NCI-H2081 treated with DMSO at 0.1 percent for 48 hours (cell line): ENCODE measurements at places on chromosomes 5 and 9.

DNA sequence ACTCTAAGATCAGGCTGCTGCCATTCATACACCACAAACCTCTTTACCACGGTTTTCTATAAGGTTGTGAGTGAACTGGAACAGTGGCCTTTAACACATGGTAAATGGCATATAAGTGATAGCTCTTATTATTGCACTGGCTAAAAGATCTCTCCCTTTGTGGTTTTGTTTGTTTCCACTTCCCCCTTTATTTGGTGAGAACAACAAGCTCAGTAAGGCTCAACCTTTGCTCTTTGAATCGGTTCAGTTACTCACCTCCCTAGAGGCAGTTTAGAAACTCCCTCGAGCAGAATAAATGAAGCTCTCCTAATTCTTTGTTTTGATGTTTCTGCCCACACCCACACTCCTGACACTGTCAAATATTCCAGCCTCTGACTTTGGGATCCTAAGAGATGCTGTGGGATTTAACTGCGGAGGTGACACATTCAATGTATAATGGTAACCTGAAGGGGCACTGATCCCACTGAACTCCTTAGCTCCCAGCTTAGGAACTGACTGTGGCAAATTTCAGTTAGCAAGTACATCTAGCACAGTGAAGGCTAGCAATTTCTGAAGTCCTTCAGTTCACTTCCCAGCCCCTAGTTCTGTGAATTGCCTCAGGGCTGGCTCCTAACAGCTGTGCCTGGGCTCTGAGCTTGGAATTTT is 22.5 kb upstream of the RAD23B start:
- DNase-seq, result no peak

DNA sequence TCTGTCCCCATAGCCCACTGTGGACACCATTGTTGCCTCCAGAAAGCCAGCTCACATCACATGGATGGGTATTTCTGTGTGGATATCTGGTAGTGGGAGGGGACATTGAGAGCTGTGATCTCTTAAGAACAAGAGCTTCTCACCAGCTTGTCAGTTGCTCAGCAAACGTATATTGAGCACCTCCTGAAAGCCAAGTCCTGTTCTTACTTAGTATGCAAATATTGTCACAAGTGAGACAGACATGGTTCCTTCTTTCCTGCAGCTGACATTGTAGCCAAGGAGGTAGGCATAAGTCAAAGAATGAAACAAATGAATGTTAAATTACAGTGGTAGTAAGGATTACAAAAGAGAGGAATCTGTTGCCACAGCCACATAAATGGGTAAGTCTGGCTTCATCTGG is 3.8 kb downstream of the TCOF1 start:
- no peak for DNase-seq

DNA sequence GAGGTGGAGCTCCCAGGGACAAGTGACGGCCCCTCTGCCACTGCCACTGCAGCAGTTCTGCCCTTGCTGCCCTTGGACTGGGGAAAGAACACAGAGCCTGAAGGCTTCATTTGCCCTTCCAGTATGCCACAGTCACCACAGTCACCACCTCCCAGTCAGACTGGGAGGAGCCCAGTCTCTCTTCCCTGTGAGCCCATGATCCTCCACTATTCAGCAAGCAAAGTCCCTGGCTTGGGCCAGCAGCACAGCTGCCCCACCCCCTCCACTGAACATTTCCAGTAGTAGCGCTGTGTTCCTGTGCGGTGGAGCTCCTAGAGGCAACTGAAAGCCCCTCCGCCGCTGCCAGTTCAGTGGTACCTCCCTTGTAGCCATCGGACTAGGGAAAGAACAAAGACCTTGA is 329.4 kb downstream of the MAN2A1 start:
- no peak for DNase-seq

DNA sequence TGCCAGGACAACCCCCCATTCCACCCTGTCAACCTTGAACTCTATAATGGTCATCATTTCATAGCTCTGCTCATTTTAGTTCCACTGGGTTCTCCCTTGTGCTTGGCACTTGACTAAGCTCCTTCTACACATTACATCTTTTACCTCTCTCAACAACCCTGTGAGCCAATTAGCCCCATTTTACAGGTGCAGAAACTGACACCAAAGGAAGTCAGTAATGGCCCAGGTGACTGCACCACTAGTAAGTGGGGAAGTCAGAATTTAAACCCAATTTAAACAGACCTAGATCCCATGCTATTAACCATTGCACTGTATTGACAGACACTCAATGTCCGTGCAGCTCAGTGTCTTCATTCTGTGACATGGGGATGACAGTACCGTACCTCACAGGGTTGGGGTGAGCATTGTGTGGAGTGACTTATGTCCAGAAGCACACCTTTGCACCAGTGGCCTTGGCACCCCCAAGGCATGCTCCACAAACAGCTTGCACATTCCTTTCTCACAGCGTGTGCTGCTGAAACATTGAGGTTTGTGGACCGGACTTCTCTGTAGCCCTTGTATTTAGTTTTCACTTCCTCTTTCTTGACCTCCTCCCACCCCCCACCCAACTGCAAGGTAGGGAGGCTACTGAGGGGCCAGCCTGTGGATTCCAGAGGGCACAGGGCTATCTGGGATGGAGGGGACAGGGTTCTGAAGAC is 23.1 kb downstream of the IRF1 start:
- DNase-seq, result no peak

DNA sequence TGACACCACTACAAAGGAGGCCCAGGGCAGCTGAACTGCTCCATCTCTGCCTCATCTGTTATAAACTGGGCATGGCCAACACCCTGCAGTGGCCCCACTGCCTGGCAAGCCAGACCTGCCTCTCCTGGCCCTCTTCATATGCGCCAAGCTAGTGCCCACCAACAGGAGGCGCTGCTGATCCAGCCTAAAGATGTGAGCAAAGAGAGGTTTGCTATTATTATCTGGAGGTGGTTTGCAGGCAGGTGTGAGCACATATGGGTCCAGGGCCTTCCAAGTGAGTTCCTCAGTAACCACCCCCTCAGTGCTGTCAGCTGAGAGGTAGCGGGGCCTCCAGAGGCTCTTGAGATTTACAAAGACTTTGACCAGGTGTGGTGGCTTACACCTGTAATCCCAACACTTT is 232.2 kb downstream of the SYK start:
- DNase-seq, result no peak

DNA sequence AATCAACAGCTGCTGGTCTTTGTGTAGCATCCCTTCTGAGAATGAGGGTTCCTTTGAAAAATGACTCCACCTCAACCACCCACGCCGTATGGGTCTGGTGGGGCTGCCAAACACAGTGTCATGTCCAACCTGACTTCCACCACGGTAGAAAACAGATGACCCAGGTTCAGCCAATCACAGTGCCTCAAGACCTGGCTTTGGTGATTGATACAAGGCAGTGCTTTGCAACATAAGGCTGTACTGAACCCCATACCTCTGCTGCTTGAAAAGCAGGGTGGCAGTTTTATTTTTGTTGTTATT is 11.5 kb upstream of the TGFBR1 start:
- DNase-seq, result no peak

DNA sequence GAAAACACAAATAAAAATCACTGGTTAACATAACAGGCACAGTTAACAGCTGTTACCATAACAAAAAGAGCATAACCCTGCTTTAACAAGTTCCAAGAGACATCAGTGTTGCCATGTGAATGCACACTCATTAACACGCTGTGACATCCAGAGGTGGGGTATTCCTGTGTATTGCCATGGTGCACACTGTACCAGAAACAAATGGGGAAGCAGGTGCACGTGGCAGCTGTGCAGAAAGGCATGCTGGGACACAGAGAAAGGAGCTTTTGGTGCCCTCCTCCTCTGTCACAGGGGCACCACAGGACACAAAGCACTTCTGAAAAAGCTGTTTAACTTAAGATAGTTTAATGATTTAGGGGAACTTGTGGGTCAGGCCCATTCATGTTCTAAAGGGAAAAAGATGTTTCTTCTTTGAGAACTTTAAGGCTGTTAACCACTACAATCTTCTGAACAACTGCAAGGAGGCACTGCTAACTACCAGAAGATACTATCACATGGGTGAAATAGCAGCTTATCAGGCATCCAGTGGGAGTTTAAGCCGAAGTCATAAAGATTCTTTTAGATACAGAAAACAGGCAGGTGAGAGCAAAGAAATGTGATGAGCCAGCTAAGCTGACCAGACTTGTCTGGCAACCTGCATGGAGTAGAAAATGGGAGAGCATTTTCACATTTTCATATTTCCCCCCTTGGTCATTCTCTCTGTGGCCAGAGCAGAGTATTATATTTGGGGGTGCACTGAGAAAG is 56.4 kb upstream of the GOLPH3 start:
- no peak for DNase-seq

- DNase-seq, result no peak
These were observed 283.5 kb downstream of the PBX3 start for GRCh38 chr9:126030716-126031115.

GRCh38 chr9:135388530-135388929 is 91.1 kb upstream of the PPP1R26 start:
- DNase-seq, result no peak

GRCh38 chr9:108953983-108954574 is 19.9 kb downstream of the ABITRAM start:
- DNase-seq, result peak; percentile 28

DNA sequence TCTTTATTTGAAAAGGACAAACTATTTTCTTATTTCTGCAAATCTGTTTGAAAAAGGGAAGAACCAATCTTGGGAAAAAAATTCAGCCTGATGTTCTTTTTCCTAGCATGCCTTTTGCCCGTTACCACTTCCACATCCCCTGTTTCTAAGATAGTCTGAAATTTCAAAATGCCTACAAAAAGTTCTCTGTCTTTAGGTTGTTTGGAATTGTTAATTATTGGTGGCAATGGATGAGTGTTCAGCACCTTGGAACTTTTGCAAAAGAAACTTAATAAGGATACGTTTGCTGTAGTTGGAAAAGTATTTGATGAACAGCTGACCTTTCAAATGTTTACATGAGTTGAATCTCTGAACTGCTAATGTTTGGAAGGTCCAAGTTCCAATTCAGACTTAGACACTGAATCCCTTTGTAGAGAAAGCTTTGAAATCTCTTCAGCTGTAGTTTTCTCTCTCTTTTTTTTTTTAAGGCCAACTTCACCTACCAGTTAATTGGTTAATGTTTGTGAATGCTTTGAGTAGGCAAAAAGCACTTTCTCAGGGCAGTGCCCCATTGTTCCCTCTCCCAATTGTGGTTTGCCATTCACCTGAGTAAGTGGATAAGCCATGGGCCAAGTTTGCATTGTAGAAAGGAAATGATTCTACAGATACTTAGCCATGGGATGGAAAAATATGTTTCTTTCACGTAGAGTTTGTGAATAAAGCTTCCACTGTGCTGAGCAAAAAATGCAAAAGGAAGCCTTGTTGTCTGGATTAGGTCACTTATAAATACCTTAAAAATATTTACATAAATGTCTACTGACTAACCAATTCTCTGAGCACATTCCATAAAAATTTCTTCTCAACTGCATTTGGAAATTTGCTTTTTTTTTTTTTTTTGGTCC is 156.4 kb upstream of the ELL2 start:
- no peak for DNase-seq

GRCh38 chr5:89823046-89823445 is 586.5 kb downstream of the CETN3 start:
- DNase-seq, result no peak

DNA sequence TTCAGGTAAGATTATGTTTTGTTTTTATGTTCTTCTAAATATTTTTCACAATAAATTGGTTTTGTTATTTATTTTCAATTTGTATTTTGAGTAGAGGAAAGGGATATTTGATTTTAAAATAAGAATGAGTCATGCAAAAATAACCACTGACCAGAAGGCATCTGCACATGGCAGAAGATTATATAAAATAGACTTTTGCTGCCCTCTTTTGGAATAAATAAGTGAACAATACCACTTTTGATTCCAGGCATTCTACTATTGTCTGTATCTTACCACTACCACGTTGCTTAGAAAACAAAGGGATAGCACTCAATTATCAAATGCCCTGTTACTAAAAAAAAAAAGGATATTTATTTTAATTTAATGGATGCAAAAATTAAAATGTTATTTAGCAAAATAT is 227.3 kb upstream of the ITGA1 start:
- DNase-seq, result peak; percentile 91
